ENCODE measurements at places on chromosomes 1 and 21. TPM values are rescaled to one million over a fixed set of nuclear protein-coding genes. Genes with fewer than 3 reads are reported as not detected.

GRCh38 chr1:203305809-203306088 is 430 bp downstream of the BTG2 start:
- H3K36me3 ChIP-seq = no peaks in the 10 kb centered on the region
- H3K4me1 ChIP-seq = peaks cover 29% of the 10 kb centered on the region
- no peaks in the 10 kb centered on the region for H3K27me3 ChIP-seq
- peak overlapping the region; percentile 89 for H3K4me3 ChIP-seq
- H3K27ac ChIP-seq = peak overlapping the region; percentile 89

DNA sequence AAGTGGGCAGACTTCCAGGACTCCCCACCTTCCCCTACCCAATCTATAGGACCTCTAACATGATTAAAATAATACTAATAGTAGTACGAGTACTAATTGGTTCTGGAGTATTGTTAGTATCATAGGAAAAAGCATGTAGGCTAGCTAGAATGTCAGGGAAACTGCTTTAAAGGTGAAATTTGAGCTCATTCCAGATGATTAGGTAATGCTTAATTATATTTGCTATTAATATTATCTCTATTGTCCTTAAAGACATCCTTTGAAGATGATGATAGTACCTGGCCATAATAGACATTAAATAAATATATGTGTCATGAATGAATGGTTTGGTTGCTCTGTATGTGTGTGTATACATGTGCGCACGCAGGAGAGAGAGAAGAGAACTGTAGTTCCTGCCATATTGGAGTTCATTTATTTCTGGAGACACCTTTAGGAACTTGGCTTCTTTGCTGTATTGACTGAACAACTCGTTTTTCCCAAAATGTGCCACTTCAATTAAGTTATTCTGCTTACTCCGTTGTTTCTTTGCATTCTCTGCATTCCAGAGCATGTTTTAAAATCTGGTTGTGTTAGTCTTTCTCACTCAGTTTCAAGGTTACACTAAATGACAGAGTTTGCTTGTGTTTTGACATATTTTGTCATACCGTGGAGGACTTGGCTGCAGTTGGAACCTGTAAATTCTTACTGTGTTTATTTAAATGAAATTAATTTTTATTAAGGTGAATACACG is 117.1 kb downstream of the OSBPL9 start:
- peaks cover 17% of the 10 kb centered on the region for H3K4me1 ChIP-seq
- no peak overlapping the region for H3K4me3 ChIP-seq
- H3K36me3 ChIP-seq = no peaks in the 10 kb centered on the region

GRCh38 chr1:59814901-59815825 is at the start of gene HOOK1:
Gene HOOK1, plus strand, starts transcription at chr1:59814949. Its CDS starts 169 bp downstream, at chr1:59815118.
- peak within 1 kb of the TSS; percentile 44 for H3K27ac ChIP-seq
- H3K4me1 ChIP-seq = peaks cover 2% of the 10 kb centered on the region
- no peak for DNase-seq
- H3K27me3 ChIP-seq = no peaks in the 10 kb centered on the region
- H3K36me3 ChIP-seq = no peaks in the 10 kb centered on the region

DNA sequence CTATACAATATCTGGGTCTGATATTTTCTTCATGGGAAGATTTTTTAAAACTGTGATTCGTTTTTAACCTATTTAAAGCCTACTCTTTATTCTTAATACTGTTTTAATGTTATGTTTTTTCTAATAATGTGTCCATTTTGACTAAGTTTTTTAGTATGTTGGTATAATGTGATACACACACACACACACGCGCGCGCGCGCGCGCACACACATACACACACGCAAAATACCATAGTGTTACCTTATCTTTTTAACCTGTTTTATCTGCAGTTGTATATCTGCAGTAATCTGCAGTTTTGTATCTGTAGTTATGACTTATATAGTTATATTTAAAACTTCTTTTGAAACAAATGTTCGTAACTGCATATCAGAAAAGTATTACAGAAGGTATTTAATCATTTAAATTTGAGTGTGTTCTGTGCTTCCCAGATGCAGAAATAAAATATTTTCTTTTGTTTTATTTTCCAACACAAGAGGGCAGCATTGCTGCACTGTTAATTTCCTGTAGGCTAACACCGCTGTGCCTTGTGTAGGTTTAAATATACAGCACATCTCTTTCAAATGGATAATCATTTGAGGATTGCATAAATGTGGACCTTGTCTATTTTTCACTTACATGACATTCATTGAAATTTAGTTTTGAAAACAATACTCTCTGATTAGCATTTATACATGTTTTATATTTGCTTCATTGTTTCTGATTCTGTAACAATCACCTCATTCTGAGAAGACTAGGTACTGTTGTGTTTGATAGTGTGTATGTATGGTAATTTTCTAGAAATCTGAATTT is 166.1 kb downstream of the PDE4B start:
- peaks cover 10% of the 10 kb centered on the region for H3K4me1 ChIP-seq
- no peaks in the 10 kb centered on the region for H3K36me3 ChIP-seq
- no peak overlapping the region for H3K27ac ChIP-seq

DNA sequence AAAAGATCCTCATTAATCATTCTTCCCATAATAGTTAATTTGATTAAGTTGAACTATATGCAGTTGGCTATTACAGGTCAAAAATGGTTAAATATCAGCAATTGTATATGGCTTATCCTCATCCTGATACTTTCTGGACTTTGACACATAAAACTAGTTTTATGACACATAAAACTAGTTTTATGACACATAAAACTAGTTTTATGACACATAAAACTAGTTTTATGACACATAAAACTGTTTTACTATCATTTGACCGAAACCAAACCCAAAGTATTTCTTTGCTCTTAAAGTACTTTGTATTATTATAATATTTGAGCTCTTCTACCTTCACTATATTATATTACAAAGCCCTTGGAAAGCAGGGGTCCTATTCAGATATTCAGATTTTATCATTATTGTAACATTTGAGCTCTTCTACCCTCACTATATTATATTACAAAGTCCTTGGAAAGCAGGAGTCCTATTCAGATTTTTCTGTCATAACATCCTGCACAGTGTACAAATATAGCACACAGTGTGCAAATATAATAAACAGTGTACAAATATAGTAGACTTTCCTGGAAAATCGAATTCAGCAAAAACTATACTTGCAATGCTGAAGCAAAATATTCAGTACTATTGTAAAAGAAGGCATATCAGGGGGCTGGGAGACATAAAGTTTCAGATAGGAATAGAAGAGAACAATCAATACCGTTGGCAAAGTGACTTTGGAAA is 53.0 kb downstream of the NVL start:
- H3K4me1 ChIP-seq = no peaks in the 10 kb centered on the region
- no peak overlapping the region for H3K4me3 ChIP-seq
- no peak for DNase-seq

GRCh38 chr21:46663754-46664153 is 28.3 kb downstream of the PRMT2 start:
- H3K4me3 ChIP-seq = no peak overlapping the region
- no peaks in the 10 kb centered on the region for H3K27me3 ChIP-seq
- H3K36me3 ChIP-seq = peaks cover 2% of the 10 kb centered on the region
- no peaks in the 10 kb centered on the region for H3K4me1 ChIP-seq
- H3K27ac ChIP-seq = no peak overlapping the region
- DNase-seq = no peak

The CFHR1 gene
- 0.34 TPM for total RNA-seq

The THEM5 gene
- not detected for total RNA-seq

The AJAP1 gene
- not detected for total RNA-seq
